Posterior cingulate gyrus (tissue), 11 donors: ENCODE measurements at places on chromosomes 6 and 20.

GRCh38 chr6:133067960-133068359 is 173.2 kb upstream of the EYA4 start:
- no peak for DNase-seq

- DNase-seq: no peak
Observed at GRCh38 chr20:7108929-7109328, 341.4 kb downstream of the BMP2 start.

GRCh38 chr6:24915641-24916040 is 20.1 kb downstream of the RIPOR2 start:
- no peak for DNase-seq

DNA sequence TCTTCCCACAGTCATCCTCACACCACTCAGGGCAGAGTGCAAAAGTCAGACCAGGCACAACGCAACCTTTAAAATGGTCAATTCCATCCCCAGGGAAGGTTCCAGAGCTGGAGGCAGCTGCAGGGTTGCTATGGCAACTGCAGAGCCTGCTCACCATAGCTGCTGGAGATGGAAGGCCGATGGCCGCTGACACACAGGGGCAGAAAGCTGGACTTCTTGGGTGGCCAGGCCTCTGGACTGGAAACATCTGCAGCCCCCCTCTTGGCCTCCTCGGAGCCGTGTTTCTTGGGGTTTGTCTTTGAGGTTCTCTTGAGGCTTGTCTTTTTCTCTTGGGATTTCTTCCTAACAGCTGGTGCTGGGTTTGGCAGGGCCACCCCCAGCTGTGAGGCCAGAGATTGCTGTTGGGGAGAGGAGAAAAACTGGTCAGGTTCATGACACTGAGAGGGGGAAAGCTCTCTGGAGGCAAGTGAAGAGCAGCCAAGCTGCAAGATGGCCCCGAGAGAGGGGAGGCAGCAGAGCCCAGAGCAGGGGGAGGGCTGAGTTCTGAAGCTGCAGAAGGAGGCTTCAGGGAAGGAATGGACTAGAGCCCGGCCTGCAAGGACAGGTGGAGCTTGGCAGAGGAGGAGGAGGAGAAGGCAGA is 10.2 kb downstream of the BNIP5 start:
- DNase-seq: peak; percentile 40

DNA sequence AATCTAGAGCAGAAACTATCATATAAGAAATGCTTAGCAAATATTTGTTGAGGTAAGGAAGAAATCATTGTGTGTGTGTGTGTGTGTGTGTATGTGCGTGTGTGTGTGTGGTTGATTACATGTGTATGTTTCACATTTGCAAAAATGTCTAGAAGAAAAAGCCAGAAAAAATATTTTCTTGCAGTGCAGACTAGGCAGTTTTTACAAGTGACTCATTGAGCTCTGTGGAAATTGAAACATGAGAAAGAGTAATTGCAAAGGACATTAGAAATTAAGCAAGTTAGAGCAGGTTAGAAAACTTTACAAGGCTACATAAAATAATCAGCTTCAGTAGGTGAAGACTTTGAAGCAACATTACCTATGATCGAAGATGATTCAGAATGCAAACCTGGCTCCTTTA is 669.0 kb upstream of the EYS start:
- no peak for DNase-seq

GRCh38 chr6:13526727-13527670 is 39.6 kb upstream of the GFOD1 start:
- no peak for DNase-seq

- DNase-seq: no peak
Observed at GRCh38 chr20:17992224-17992637, 23.4 kb downstream of the MGME1 start.

DNA sequence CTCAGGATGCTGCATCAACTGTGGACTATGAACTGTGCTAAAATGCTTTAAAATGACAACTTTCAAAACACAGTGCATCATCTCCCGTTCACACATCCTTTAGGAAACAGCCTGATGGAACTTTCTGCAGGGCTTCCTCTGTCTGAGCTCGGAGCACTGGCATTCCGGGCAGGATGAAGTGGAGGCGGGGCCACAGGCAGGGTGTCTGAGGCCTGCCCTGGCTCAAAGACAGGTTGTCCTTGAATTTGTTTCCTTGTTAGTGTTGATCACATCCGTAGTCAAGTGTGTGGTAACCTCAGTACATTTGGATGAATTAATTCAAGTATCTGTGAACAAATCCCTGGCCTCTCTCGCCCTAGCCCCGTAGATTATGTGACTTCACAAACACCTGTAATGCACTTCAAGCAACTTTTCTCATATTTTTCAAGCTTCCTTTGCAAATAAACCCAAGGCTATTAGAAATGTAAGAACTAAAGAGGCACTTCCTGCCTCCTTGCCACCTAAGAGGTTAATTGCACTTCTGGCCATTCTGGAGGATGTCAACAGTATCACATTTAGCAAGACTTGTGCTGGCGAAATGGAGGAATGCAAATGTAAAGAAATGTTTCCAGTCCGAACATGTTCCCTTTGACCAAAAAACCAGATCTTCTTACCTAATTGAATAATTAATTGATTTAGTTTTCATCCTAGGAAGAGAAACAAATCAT is 3.1 kb downstream of the CD93 start:
- DNase-seq: no peak

- DNase-seq: peak; percentile 88
Observed at GRCh38 chr20:45406260-45407066, 1.6 kb upstream of the DBNDD2 start.

GRCh38 chr6:128598571-128598970 is 78.2 kb upstream of the PTPRK start:
- no peak for DNase-seq

DNA sequence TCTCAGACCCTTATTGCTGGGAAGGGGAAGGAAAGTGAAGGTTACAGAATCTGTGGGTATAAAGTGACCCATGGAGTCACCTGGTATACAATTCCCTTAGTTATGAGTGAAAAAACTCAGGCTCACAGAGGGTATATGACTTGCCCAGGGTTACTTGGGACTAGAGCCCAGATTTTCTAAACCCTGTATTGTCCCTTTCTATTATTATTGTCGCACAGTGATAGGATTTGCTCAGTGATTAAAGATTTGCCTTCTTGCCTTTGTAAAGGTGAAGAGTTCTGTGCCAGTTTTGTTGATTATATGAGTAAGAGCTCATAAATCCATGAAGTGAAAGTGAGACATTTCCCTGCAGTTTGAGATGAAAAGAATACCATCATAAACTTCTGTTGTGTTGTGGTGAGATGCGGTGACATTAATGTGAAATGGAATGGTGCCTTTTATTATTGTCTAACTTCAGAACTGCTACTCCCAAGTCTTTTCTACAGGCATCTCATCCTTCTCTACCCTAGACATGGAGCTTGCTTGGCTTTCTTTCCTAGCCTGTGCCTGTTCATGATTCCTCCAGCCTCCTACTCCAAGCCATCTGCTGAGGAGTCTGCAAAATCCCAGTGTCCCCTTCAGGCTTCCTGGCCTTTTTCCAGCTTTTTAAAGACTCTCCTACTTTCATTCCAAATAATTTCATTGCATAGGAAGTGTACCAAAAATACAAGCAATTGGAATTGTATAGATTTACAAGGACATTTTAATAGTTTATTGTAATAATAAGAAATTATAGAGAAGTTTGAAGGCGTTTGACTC is 33.5 kb upstream of the ADIG start:
- no peak for DNase-seq

- no peak for DNase-seq
Observed at GRCh38 chr20:59664421-59664941, 60.1 kb downstream of the PHACTR3 start.

- no peak for DNase-seq
Observed at GRCh38 chr20:44805335-44805978, 4.9 kb downstream of the RIMS4 start.

GRCh38 chr20:53568351-53568750 is 25.3 kb downstream of the ZNF217 start:
- DNase-seq: no peak

DNA sequence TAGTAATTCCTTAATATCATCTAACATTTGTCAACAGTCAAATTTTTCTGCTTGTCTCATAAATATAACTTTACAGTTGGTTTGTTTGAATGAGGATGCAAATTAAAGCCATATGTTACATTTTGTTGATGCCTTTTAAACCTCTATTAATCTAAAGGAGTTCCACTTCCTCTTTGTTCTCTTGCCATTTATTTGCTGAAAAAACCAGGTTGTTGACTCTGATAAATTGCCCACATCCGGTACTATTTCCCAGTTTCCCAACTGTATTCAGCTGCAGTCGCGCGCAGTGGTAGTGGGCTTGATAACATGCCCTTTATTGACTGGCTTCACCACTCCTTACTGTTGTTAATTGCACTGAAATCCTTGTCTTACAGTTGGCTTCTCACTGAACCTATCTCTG is 32.8 kb upstream of the SIRPB2 start:
- DNase-seq: no peak

- DNase-seq: no peak
Observed at GRCh38 chr6:110589865-110590513, 113.6 kb upstream of the SLC22A16 start.

DNA sequence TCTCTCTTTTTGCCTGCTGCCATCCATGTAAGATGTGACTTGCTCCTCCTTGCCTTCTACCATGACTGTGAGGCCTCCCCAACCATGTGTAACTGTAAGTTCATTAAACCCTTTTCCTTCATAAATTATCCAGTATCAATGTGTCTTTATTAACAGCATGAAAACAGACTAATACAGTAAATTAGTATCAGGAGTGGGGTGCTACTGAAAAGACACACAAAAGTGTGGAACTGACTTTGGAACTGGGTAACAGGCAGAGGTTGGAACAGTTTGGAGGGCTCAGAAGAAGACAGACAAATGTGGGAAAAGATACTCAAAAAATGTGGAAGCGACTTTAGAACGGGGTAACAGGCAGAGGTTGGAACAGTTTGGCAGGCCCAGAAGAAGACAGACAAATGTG is 189.4 kb downstream of the HTR1B start:
- no peak for DNase-seq

DNA sequence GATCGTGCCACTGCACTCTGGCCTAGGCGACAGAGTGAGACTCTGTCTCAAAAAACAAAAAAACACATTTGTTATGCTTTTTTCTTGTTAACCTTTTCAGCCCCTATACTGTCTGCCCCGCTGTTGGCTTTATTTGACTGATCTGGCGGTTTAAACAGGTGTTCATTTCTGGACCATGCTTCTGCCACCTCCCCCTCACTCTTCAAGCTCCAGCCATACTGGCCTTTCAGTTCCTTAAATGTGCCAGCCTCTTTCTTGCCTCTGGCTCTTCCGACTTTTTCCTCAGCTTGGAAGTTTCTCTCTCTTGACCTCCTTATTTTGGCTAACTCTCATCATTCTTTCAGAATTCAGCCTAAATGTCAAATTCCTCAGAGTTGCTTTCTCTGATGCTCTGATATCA is 35.2 kb upstream of the TXLNB start:
- no peak for DNase-seq

GRCh38 chr6:161094955-161095354 is 103.4 kb downstream of the MAP3K4 start:
- DNase-seq: no peak

- DNase-seq: no peak
Observed at GRCh38 chr6:40125680-40126394, 191.6 kb upstream of the MOCS1 start.

DNA sequence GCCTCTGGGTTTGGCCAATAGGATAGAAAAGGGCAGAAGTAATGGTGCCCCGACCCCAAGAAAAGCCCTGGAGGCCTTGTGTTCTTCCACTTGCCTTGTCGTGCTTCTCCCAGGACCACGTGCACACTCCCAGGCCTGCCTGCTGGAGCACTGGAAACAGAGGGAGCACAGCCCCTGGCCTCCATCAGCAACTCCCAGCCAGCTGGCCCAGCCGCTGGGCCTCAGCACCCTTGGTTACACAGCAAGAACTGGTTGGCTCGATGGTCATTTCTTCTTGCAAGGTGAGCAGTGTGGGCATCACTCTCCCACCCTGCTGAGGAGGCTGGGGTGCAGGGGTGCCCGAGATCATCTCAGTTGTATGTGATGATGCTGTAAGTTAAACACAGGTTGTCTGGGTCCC is 69.2 kb upstream of the CST7 start:
- DNase-seq: no peak
